ENCODE measurements at places on chromosomes 6 and 20.

GRCh38 chr6:158894193-158894592, 75.0 kb upstream of the EZR start:
- no peak for DNase-seq

GRCh38 chr20:50726955-50727791, 4.2 kb upstream of the PARD6B start:
- DNase-seq: no peak

GRCh38 chr6:157272866-157273755, 50.2 kb downstream of the TMEM242 start:
- DNase-seq: no peak

DNA sequence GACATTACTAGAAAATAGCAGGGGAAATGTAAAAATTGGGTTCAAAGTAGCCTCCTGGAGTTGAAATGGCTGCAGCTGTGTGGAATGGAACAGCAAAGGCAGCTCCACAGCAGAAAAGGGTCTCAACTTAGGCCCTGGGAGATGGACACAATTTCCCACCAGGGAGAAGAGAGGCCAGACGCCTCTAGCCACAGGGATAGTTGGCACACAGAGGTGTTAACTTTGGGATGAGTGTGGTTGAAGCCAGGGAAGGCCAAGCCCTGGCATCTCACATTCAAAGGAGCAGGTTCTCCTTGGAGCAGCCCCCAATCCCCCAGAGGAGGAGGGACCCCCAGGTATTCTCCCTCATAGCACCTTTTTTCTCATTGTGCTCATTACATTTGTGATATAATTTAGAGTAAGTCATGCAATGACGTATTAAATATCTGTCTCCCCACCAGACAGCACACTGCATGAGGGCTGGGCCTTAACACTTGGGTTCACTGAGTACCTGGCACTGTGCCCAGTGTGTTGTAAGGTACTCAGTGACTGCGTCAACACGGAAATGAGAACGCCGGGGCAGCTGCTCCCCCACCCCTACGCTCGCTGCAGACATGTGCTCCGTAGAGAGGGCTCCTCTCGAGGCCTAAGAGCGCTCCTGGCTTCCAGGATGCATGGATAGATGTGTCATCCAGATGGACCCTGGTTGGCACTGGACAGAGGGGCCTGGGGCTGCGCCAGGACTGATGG, 76.0 kb upstream of the CD93 start:
- peak; percentile 91 for DNase-seq

GRCh38 chr6:136656121-136656520, 105.9 kb upstream of the MAP7 start:
- DNase-seq: no peak

DNA sequence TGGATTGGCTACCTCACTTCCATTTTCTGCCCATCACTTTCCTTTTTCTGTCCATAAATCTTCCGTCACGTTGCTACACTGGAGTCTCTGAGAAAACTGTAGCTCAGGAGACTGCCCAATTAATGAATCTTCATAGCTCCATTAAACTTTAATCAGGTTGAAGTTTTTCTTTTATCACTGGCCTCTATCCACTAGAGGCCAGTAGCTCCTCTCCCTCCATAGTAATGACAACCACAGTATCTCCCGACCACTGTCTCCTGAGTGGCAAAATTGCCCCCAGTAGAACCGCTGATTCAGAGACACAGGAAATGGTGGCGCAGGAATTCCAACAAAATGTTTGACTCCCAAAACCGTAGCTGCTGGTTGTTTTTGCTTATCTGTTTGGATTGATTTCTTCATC, 18.4 kb upstream of the DOK5 start:
- no peak for DNase-seq

GRCh38 chr6:44475417-44475778, 87.9 kb downstream of the CDC5L start:
- no peak for DNase-seq

- DNase-seq: no peak
Measured at GRCh38 chr6:46628498-46628897, 24.1 kb downstream of the CYP39A1 start.

DNA sequence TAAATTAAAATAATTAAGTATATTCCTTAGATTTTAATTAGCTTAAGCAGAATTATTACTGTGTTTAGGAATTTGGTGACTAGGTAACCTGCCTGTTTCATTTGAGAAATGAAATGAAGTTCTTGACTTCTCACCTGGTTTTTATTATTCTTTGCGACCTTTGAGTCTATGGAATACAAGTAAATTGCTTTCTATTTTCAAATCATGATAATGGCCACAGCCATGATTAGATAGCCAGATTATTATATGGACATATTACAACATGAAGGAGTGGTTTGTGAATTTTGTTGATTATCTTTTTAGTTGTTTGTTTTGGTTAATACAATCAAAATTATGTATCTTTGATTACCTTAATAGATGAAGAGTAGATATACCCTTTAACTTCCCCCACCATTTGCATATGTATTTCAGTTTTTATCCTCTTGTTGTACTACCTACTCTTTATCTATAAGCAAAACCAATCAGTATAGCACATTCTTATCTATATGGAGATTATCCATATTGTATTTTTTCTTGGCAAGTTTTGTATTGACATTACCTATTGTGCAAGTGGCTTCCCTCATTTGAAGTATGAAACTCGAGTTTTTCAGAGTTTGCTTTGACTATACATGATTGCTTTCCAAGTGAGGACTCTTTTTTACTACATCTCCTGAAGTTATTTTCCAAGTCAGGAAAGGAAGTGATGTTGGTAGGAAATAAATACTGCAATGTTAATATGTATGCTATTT, 47.9 kb downstream of the CD2AP start:
- DNase-seq: peak; percentile 68

GRCh38 chr6:158708239-158708638, 58.4 kb downstream of the SYTL3 start:
- DNase-seq: no peak

- DNase-seq: no peak
Measured at GRCh38 chr6:137095651-137096238, 51.0 kb upstream of the IL20RA start.

GRCh38 chr6:11374036-11375010, 141.9 kb upstream of the NEDD9 start:
- no peak for DNase-seq

- no peak for DNase-seq
Measured at GRCh38 chr20:62043131-62043914, 22.4 kb downstream of the TAF4 start.

GRCh38 chr20:49850463-49851230, 38.0 kb downstream of the SLC9A8 start:
- no peak for DNase-seq

DNA sequence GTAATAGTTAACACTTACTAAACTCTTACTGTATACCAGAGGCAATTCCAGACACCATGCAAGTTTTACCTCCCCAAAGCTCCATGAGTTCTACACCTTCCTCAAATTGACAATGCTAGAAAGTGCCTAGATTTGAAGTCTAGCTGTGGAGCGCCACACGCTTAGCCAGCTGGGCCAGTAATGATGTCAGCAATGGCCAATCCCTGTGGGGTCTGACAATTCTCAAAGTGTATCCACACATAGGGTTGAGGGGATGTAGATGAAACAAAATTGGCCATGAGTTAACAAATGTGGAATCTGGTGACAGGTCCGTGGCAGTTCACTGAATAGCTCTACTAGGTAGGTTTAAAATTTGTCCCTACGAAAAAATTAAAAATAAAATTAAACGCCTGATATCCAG, 1.3 kb downstream of the ZNF343 start:
- DNase-seq: no peak

- DNase-seq: no peak
Measured at GRCh38 chr6:75551367-75551952, 50.2 kb upstream of the SENP6 start.

GRCh38 chr20:31851240-31851955, 6.0 kb upstream of the FOXS1 start:
- DNase-seq: no peak

- no peak for DNase-seq
Measured at GRCh38 chr20:24321973-24322372, 147.5 kb upstream of the SYNDIG1 start.

GRCh38 chr6:168355716-168356522, 36.3 kb upstream of the DACT2 start:
- peak; percentile 78 for DNase-seq

Measured in small intestine (tissue), 16 donors.